ENCODE measurements at places on chromosomes 16 and 17.

GRCh38 chr17:32491371-32492263 lies 4.8 kb downstream of the CDK5R1 start:
- no peak for DNase-seq

DNA sequence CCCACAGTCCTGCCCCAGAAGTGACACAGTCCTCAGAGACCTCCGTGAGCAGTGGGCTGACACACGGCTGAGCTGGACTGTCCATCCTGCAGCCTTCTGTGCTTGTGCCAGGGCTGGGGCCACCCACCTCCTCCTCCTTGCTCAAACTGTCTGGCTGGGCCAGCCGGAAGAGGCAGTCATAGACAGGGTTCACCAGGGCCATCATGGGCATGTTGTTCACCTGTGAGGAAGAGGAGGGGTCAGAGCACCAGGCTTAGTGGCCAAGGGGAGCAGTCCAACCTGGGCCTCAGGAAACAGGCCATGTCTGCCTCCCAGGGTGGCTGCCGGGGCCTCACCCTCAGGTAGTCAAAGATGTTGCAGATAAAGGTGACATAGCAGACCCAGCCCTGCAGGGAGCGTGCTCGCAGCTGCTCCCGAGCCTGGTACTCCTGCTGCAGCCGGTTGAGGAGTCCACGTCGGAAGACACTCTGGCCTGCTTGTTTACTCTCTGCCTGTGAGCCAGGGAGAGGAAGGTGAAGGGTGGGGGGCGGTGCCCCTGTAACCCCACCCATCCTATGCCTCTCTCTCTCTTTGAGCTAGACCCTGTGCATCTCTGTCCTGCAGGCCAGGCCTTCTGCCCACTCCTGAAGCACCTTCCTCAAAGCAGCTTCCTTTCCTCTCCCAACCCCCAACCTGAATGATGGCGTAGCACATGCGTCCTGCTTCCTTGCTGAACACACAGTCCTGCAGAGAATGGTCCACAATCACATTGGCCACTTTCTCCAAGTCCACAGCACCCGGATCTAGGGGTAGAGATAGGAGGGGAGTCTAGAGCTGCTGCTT lies 3.4 kb downstream of the MIF4GD start:
- DNase-seq: no peak

- DNase-seq: no peak
These were observed at the start of gene UNC13D for GRCh38 chr17:75843577-75844529. Gene UNC13D, minus strand, starts transcription at chr17:75844404. Its CDS starts 67 bp downstream, at chr17:75844337.

- no peak for DNase-seq
These were observed 43.4 kb downstream of the HNF1B start for GRCh38 chr17:37701496-37701898.

DNA sequence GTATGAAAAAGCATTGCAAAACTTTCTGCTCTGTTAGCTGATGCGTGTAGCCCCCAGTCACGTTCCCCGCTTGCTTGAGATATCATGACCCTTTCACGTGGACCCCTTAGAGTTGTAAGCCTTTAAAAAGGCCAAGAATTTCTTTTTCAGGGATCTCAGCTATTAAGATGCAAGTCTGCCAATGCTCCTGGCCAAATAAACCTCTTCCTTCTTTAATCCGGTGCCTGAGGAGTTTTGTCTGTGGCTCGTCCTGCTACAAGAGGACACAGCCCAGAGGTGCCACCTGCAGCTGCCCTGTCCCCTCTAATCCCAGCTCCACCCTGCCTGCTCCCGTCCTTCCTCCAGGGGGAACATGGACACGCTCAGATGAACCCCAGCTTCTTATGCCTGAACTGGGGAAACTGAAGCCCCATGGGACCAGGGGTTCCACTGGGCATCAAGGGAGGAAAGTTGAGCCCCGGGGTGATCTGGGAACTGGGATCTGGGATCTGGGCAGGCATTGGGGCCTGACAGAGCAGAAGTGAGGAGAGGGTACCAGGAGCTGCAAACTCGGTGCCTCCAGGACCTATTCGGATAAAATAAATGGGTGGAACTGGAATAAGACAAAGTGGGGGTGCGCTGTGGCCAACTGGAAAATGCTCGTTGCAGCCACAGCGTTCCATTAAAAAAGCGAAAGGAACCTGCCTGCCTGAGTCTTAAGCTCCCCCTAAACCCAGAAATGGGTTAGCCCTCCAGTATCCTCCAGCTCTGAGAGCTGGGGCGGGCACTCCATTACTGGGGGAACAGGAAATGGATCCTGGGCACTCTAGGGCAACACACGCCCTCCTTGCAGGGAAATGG lies 19.7 kb downstream of the QPRT start:
- peak; percentile 62 for DNase-seq

- no peak for DNase-seq
These were observed 231.5 kb upstream of the ZFHX3 start for GRCh38 chr16:73279451-73279850.

DNA sequence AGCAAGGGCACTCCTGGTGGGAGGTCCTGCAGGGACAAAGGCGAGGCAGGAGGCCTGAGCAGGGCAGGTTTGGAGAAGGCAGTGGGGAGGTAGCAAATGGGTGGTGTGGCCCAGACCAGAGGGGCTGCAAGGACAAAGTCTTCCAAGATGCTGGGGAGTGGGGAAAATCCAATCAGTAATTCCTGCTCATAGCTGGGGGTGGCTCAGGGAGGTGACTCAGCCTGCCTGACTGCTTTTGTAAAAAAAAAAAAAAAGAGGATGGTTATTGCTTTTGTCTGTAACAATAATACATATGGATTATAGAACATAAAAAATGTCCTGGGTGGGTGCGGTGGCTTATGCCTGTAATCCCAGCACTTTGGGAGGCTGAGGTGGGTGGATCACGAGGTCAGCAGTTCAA lies 5.2 kb downstream of the IL34 start:
- no peak for DNase-seq

GRCh38 chr17:35596530-35597233 lies 9.6 kb downstream of the AP2B1 start:
- no peak for DNase-seq
